ENCODE measurements at places on chromosomes 2 and 18.

DNA sequence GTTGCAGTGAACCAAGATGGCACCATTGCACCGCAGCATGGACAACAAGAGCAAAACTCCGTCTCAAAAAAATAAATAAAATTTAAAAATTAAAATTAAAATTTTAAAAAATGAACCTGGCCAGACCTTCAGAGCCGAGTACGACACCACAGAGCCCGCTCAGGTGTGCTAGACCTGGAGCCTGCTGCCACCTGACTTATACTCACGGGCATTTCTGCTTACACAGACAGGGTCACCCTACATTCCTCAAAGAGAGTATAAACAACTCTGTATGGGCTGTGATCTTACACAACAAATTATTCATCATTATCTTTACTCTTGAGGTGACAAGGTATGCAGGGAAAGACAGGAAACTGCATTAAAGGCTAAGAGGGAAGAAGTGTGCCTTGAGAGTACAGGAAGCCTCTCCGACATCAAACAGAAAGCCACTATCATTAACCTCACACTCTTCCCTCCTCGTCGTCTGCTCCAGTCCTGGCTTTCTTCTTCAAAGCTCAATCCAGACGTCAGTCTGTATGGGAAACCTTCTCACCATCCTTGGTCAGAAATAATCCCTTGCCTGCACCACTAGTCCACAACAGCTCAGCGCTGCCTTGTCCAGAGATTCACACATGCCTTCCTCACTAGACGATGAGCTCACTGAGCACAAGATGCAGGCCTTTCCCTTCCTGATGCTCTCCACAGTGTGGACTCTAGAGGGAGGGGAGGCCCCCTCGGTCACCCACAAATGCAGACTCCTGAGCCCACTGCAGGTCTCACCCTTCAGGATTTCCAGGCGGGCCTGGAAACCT, 56.2 kb downstream of the UXS1 start:
- DNase-seq, result no peak

DNA sequence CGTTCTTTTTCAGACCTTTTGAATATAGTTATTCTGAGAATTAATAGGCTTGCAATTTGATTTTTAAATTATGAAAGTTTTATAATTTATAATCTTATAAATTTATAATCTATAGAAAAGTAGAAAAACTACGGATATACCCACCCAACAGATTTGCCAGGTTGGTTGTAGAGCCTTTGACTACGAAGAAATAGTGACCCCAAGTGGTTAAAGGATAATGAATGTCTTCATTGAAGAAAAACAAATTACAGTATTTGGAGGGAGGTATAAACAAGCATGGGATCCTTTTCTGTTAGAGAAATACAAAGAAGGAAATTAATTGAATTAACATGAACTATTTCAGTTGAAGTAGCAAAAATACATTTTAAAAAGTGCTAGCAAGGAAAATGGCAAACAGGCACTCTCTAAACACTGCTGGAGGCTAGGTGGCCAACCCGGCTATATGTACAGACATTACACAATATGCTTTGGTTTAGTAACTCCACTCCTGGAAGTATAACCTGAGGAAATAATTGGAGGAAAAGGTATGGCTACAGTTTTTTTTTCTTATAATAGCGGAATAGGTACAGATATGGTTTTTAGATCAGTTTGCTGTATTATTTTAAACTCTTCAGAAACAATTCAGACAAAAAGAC, 110.9 kb downstream of the MIB1 start:
- DNase-seq, result peak; percentile 9

GRCh38 chr18:24063121-24063731, 48.7 kb downstream of the TTC39C start:
- DNase-seq, result no peak

DNA sequence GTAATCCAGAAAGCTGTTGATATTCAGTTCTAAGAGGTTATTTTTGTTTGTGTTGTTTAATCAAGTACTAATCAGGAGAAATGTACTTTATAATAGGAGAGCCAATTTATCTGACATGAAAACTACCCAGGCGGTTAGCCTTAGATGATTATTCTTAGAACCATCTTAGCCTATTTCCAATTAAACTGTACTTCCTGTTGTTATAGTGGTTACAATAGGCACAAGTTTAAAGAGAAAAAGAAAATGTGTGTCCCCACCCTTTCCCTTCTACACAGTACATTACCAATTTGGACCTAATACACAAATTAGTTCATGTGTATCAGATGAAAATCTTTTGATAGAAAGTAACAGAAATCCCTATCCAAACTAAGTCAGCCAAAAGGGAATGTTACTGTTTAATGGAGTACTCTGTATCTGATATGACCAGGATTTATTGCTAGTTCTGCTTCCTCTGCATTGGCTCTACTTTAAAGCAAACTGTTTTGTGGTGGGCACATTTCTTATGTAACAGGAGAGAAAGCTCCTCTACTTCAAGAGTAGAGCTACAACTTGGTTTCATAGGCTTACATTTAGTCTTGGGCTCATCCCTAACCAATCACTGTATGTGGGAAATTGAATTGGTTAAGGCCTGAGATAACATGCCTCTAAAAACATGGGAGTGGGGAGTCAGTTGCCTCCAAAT, 217.9 kb downstream of the UBE2E3 start:
- DNase-seq, result no peak

- no peak for DNase-seq
Observed at GRCh38 chr2:101466426-101466825, 8.5 kb downstream of the RFX8 start.

GRCh38 chr2:97740590-97741182, 27.3 kb downstream of the ZAP70 start:
- DNase-seq, result peak; percentile 74

- DNase-seq, result no peak
Observed at GRCh38 chr2:47046271-47046670, 108.8 kb downstream of the STPG4 start.

DNA sequence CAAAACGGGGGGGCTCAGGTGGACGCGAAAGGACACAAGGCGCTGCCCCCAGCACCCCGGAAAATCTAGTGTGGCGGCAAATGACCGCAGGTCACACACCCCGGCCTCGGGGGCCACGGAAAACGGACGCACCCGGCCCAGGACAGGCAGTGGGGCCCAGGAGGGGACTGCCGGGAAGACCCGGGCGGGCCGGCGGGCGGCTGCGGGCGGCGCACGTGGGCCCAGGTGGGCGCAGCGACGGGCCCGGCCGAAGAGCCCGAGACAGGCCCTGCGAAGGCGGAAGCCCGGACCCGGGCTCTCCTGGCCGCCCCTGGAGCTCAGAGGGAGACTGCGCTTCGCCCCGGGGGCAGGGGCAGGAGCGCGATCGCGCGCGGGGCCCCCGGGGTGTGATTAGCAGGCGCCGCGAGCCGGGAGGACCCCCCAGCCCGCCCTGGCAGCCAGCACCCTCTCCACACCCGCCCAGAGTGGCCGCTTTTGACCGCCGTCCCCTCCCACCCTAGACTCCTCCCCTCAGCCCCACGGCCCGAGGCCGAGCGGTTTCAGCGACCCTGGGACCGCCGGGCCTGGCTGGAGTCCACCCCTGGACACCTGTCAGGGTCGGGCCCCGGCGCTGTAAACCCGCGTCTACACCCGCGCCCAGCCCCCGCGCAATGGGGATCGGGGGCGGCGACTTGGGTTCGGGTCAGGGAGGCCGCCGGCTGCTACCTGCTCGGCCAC, 773 bp downstream of the MBP start:
- DNase-seq, result peak; percentile 73

GRCh38 chr2:153601812-153602211, 123.2 kb upstream of the RPRM start:
- DNase-seq, result no peak

DNA sequence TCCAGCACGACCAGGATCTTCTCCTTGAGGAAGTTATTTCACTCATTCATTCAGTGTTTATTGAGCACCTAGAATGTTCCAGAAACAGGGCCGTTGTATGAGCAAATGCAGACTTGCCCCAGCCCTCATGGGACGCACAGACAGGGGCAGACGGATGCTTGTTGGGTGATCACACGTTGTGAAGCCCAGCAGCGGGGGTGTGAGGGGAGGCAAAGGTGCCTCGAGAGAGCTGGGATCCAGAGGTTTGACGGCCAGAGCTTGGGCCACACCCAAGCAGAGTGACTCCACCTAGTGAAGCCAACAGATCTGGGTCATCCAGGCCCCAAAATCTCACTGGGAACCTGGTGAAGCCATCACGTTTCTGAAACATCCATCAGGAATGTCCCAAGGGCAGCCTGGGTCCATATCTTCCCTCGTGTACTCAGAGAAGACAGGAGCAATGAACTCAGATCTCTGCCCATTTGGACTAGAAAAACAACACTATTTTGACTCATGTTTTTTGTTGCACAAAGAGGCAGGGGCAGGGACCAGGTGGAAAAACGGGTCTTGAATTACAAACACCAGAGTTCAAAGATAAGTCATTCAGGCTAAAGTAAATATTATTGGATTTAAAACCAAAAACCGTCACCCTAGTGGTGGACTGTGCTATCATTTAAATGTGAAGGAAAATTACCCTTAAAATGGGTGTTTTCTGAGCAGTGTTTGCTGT, 54.9 kb upstream of the RBM44 start:
- no peak for DNase-seq

DNA sequence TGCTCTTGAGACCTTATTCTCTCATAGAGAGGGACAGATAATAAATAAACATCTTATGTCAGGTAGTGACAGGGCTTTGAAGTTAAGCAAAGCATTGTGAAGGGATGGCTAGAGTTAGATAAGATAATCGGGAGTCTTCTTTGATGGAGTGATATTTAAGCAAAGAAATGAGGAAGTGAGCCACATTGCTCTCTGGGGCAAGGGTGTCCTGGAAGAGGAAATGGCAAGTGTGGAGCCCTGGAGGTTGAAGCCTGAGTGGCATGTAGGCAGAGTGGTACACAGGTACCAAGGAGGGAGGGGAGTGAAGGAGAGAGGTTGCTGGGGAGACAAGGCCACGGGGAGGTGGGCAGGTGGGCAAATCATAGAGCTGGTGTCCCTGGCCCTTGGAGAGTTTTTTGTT, 110.2 kb downstream of the CTAGE1 start:
- no peak for DNase-seq

DNA sequence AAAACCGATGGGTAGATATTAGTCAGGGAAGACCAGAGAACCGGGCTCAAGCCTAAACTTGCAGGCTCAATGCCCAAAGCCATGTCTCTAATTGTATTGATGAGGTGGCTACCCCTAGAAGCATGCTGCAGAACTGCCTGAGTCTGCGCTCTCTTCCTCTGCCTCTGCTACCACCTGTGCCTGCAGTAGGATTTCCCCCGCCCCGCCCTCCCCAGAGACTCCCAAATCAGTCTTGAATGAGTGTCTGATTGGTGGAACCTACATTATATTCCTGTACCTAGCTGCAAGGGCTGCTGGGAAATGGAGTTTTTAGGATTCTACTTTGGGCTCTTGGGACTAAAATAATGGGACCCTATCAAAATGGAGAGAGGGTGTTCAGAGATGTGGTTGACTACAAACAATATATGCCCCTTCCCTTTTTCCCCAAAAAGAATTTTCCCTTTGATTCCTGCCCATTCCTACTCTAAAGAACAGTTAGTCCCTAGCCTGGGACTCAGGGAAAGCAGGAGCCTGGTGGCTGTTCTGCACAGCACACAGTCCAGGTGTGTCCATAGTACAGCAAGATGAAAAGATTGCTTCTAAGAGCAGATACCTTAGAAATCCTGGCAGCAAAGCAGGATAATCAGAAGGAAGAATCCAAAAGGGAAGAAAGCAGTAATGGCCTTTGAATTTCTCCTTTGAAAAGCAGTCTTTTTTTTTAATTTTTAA, 12.5 kb downstream of the GRP start:
- no peak for DNase-seq

DNA sequence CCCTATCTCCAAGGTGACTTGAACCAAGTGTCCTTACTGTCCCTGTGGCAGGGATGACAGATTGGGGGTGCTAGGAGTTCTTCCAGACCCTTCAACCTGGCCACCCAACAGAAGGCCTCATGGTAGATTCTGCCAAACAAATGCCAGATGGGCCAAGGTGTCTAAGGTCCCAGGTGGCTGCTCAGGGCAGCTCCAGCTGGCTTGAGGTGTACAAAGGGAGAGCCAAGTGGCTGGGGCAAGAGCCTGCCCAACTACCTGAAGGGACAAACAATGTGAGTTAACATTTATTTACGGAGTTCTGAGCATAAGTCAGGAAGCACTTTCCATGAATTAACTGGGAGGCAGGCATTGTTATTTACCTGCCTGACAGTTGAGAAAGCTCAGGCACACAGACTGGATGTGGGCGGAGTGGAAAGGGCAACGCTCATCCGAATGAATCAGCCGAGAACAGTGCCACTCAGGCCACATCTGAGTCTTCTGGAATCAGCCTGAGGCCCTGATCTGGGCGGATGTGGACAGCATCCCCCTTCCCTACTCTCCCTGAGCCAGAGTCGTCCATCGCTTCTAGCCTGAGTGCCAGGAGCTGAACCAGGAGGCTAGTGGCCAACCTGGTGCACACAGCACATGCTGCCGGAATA, 4.4 kb upstream of the KCNIP3 start:
- no peak for DNase-seq

- no peak for DNase-seq
Observed at GRCh38 chr2:237432484-237433092, 18.6 kb upstream of the COL6A3 start.

All from GM13977 (cell line).